ENCODE measurements at places on chromosomes 5 and 9.

- DNase-seq = no peak
These were observed 134.7 kb downstream of the CDH6 start for GRCh38 chr5:31328040-31328733.

- DNase-seq = peak; percentile 63
These were observed 34.0 kb upstream of the NCS1 start for GRCh38 chr9:130138171-130138653.

DNA sequence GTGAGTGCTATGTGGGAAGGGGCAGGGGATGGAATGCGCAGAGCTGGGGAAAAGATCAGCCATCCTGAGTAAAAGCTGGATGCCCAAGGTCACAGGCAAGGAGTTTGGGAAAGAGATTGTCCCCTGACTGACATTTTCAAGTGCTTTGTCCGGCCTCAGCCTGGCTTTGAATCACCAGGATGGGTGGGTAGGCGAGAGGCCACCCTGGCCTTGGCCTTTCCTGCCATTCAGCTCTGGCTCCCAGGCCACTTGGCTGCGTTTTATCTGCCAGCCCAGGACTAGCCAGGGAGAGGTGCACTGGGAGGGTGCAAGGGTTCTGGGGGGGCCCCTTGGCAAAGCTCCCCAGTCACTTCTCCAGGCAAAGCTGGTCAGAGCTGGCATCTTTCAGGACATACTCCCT lies 37.4 kb upstream of the SYNPO start:
- DNase-seq = no peak

DNA sequence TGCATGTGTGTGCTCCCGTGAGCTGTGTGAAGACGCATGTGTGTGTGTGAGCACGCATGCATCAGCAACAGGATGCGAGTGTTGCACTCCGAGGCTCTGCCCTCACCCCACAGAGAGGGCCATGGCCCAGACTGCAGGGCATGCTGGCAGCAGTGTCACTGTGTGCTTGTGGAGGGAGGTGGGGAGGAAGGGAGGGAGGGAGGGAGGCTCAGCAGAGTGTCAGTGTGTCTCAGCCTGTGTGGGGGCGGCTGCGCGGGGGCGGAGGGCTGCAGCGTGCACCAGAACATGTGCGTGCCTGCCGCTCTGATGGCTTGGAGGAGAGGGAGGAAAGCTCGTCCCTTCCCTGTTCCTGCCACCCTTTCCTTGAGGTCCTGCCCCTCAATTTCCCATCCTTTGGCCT lies 5.3 kb downstream of the CAMK2A start:
- no peak for DNase-seq

DNA sequence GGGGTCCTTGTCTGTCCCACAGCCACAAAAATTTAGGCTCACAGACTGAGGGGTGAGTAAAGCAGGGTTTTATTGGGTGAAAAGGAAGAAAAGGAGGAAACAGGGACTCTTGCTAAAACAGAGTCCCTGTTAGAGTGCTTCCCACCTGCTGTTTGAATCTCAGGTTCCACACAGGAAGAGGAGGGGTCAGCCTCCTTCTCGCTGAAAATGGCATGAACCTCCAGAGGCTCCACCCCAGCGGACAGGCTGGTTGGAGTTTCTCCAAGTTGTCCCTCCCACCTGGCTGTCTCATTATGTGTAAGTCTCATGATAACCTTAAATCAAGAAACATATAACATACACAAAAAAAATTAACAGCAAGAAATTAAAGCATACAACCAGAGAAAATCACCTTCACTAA lies 28.3 kb upstream of the UHRF2 start:
- DNase-seq = no peak

DNA sequence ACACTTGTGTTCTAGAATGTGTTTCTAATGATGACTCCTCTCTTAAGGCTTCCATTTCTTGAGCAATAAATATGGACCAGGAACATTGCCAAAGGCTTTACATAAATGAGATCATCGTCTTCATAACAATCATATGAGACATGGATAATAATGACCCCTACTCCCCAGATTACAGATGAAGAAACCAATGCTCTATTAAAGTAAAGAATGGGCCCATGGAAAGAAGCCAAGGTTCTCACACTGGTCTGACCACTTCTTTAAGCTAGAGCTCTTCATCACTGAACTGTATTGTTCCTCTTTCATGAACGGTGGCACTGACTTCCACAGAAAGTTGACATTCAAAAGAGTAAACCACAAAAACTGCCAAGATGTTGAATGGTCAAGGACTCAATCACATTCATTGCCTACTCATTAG lies 65.3 kb downstream of the MARCHF3 start:
- DNase-seq = peak; percentile 74

- no peak for DNase-seq
These were observed 48.9 kb downstream of the SLC12A2 start for GRCh38 chr5:128132499-128132898.

GRCh38 chr9:126700903-126701812 lies 87.4 kb downstream of the LMX1B start:
- no peak for DNase-seq

DNA sequence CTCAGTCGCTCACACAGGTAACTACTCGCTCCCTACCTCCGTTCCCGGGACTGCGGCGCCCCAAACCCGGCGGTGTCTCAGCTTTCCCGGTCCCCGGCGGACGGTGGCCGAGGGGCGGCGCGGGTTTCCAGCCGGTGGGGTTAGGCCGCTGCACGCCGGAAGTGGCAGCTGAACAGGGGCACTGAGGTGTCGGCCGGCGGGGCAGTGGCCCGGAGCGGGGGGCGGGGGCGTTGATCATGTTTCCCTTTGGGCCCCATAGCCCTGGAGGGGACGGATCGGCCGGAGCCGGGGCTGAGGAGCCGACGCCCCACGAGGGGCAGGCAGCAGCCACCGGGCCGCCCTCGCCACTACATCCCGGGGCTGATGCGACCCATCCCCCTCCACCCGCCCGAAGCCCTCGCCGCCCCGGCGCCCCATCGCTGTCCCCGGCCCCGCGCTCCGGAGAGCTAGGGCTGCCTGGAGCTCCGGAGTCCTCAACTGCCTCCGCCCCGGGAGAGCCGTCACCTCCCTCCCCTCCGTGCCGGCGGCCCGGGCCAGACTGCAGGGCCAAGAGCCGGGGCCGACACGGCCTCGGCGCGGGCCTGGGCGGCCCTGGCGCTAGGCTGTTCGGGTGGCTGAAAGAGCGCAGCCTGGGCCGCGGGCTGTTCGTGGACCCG lies at the start of gene DCAF10:
Gene DCAF10, plus strand, starts transcription at position 167 of the 656 bp plus-strand sequence. Its CDS starts 70 bp downstream, at position 237.
- DNase-seq = peak; percentile 86

DNA sequence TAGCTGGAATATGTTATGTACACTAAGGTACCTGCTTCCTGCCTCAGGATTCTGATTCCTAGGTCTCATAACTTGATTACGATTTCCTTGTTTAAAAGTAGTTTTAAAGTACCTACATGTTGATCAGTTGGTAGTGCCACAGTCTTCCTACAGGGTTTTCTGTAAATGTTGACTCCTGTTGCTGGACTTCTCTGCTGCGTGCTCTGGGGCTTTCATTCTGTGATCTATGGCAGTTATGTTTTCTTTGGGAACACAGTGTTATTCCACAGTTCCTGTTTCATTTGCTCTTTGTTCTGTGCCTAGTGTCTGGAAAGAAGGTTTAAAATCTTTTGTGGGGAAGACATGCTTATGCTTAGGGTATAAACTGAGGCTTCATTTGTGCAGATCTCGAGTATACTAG lies 343.5 kb downstream of the PLK2 start:
- DNase-seq = peak; percentile 68

GRCh38 chr5:112355058-112355685 lies 63.9 kb downstream of the EPB41L4A start:
- DNase-seq = peak; percentile 54

DNA sequence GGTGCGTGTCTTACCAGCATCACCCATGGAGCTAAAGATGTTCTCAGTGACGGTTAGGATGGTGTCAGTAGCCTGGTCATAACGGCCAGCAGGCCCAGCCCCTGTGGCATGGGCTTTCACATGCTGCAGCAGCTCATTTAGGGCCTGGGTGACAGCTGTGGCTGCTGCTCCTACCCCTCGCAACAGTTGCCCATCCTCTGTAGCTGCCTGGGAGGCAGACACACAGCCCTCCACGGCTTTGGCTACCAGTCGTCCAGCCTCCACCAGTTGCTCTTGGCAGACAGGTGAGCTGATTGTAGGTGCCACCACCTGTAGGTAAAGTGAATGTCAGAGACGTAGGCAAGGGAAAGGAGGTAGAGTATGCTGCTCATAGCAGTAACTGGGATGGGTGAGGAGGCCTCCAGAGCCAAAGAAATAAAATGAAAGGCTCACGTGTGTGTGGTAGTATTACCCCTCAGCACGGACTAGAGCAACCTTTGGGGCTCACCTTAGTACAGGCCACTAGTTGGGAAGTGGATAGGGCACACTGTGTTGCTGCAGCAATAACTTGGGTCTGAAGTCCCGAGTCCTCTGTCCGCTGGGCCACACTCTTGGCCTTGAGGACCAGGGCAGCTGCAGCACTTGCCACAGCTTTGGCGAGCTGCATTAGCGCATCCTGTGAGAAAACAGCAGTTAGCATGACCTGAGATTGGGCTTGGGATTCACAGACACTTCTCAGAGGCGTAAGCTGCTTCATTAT lies 14.7 kb downstream of the TLN1 start:
- DNase-seq = no peak

- DNase-seq = no peak
These were observed 37.3 kb downstream of the DMGDH start for GRCh38 chr5:79032031-79032695.

GRCh38 chr5:142834504-142834903 lies 64.3 kb downstream of the ARHGAP26 start:
- no peak for DNase-seq

GRCh38 chr9:37970301-37971107 lies 66.6 kb upstream of the SLC25A51 start:
- DNase-seq = no peak
